ENCODE measurements at places on chromosomes 13 and 19.
A peak's percentile ranks its signal among the peaks of the same experiment; 100 is the strongest.

- peak; percentile 38 for DNase-seq
Observed at GRCh38 chr13:75480671-75481175, 1.2 kb downstream of the TBC1D4 start.

DNA sequence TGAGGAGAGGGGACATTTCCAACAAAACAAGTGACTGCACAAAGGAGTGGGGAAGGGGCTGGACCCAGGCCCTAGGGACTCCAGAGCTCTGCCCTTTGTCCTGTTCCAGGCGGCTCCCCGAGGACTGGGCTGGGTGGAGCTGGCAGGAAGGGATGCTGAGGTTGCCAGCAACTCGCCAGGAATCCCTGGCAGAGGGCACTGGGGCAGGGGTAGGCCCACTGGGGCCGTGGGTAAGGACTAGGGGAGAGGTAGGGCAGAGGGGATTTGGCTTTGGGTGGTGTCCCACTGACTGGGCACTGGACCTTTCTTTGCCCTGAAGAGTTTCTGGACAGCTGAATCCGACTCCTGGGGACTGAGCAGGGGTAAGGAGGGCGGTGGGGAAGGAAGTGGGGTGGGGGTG, 7.9 kb downstream of the LIPE start:
- DNase-seq = no peak

DNA sequence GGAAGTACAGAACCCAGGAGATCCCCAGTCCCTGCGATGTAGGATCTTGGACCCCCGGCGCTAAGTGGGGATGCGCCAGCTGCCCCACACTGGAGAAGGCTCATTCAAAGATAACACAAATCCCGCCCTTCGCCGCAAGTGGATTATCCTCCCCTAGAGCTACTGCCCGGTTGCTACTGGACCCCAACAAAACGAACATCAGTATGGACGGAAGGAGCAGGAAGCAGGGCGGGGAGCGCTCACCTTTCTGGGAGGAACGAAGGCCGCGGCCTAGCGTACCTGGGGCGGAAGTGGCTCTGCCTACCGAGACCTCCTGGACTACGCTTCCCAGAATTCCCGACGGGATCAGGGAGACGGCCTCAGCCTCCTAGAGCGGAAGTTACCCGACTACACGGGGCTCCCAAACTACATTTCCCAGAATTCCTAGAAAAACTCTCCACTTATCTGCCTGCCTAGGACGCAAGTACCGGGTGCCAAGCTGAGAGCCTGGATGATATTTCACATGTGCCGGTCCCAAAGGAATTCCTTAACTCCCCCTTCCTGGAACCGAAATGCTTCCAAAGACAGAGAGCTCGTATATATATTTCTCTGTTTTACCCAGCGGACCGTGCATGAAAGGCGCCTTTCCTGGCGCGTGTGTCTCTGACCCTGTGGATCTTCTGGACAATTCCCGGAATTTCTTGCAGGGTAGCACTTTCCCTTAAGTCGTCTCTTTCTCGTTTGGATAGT, at the start of gene ZNF112:
TSS of gene ZNF112 (minus strand) at position 298 of the 729 bp plus-strand sequence. CDS start 16,141 bp downstream, outside the sequence.
- no peak for DNase-seq

DNA sequence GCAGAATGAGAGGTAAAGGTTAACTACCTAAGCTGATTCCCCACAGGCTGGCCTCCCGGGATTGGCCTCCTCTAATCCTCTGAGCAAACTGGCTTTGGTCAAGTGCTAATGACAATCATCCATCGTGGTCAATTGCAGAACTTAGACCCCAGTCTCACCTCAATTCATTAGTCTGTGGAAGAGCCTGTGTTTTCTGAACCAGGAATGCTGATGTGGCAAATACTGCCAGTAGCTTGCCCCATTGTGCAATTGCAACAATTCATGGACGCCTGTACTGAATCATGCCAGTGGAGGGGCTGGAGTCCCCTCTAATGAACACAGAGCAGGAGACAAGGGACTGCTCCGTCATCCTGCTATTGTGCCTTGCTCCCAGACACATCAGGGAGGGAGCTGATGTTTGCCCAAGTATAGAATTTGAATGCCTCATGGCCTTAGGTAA, 1256.5 kb downstream of the EFNB2 start:
- DNase-seq = no peak

DNA sequence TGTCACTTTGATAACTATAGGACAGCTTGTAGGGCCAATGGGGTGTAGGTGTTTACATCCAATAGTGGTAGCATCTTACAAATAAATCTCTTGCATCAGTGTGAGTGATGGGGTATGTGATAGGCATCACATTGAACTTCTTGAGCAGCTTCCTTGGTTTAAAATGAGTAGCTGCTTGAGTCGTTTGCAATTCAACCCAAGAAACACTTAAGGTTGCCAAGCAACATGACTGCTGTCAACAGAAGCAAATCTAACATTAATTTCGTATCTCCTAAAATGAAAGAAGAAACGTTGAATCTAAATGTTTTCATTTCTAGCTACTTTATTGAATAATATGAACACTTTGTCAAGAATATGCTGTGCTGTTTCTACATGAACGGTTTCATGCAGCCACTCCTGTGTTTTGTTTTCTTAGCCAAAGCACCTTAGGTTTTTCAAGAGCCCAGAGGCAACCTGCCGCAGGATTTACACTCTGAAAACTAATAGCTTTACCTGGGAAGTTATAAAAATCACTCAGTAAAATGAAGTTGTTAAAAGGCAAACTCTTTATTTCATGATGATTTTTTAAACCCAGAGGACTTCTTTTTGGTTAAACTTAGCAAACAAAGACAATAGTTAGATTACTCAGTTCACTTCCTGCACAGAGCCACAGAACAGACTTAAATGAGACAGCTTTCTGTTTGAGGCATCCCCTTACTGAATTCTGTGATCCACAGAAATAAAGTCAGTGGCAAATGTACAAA, 305.2 kb downstream of the MTUS2 start:
- no peak for DNase-seq

- DNase-seq = no peak
Observed at GRCh38 chr13:76756451-76756850, 129.8 kb downstream of the KCTD12 start.

GRCh38 chr19:4829001-4829712, 2.4 kb downstream of the TICAM1 start:
- peak; percentile 61 for DNase-seq

DNA sequence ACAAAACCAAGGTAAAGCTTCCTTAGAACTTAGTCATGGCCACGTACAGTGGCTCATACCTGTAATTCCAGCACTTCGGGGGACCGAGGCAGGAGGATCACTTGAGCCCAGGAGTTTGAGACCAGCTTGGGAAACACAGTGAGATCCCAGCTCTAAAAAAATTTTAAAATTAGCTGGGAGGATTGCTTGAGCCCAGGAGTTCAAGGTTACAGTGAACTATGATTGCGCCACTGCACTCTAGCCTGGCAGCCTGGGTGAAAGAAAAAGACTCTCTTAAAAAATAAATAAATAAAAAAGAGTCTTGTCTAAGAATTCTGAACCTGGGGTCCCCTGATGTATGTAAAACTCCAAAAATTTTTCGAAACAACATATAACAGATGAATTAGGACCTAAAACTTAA, 34.9 kb downstream of the N4BP2L2 start:
- no peak for DNase-seq

GRCh38 chr13:105338006-105338405, 1197.5 kb downstream of the EFNB2 start:
- no peak for DNase-seq

GRCh38 chr13:20869540-20869939, 33.0 kb downstream of the XPO4 start:
- DNase-seq = no peak

- DNase-seq = no peak
Observed at GRCh38 chr19:13169769-13170168, 19.6 kb downstream of the IER2 start.

DNA sequence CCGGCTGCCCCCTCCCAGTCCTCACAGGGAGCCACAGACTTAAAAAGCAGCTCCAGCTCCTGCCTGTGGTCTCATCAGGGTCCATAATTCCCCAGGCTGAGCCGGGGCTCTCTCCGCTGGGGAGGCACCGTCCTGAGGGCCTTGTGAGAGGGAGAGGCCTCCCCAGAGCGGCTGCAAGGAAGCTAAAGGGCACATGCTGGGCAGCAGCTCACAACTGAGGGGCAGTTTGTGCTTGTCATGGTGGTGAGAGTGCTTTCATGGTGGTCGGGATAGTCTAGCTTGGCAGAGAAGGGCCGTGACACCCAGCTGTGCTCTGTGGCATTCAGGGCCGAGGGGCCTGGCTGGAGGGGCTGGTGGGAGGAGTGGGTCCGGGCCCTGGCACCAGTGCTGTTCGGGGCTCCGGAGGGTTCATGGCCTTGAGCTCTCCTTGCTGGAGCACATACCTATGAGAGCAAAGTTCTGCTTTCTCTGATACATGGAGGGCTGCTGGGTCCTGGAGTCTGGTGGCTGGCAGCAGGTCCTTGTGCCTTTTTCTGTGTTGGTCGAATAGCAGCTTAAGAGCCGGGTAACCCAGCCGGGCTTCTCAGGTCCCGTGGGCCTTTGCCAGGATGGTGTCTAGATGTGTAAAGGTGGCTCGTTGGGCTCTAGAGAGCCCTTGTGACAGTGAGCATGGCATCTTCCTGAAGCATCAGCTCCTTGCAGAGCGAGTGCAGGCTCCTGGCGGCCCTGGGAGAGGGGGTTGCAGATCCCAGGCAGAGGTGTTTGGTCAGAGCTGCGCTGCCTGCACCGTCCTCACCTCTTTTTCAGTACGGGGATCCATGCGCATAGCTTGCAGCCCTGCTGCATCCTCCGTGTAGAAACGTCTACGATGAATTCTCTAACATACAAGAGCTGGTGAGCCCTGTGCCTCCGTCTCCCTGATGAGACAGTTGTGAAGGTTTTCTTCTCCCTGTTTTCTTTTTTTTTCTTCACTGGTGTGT, 8.8 kb downstream of the UPF1 start:
- DNase-seq = no peak

GRCh38 chr13:72932250-72932649, 126.6 kb upstream of the KLF5 start:
- no peak for DNase-seq

DNA sequence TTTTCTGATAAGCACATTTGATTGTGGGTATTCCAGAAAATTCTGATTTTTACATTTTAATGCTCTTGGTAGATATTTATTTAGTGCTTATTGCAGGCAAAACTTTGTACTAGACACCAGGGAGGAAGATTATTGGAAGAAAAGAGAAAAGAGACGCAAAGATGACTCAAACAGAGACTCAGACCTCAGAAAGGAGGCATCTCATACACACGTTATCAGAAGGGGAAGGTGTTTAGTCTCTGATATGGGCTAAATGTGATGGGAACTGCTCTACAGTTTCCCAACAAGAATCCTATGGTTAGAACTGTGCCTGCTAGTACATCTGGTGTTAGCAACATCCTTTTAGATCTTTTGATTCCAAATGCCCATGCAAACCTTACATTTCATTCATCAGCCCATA, 245.6 kb downstream of the KLF5 start:
- DNase-seq = no peak

GRCh38 chr19:23916991-23917390, 2.3 kb downstream of the ZNF726 start:
- DNase-seq = no peak

DNA sequence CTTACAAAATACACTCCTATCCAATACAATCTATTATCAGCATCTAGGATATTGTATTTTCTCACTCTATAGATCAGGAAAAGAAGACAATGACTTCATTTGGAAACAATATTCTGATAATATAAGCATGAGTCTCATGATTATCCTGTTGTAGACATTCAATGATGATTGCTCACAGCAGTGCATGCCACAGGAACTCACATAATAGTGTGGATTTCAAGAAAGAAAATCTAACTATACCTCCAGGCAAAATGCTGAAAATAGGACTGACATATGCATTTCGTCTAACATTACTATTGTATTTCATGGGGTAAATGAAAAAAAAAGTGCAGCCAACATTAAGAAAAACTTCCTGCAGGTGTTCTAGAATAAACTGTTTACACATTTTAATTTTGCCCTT, 122.6 kb downstream of the POSTN start:
- DNase-seq = no peak

DNA sequence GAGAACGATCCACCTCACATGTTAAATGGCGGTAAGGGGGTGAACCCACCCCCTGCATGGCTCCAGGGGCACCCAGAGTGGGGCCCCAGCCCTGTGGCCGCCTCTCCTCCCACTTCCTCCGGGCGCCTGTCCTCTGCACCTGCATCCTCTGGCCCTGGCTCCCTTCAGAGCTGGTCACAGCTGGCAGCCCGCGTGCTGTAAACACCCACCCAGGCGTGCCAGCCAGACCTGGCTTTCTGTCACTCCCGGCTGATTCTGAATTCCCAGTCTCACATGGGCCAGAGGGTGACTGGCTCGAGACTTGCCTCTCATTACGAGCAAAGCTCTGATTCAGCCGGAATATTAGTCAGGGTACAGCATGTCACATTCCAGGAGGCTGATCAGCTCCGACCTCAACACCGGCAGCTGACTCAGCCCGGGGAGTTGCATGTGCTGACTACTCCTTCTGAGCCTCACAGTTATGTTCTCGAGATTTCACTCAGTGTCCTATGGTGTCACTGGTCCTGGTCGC, 75.1 kb downstream of the GNG7 start:
- DNase-seq = peak; percentile 78

DNA sequence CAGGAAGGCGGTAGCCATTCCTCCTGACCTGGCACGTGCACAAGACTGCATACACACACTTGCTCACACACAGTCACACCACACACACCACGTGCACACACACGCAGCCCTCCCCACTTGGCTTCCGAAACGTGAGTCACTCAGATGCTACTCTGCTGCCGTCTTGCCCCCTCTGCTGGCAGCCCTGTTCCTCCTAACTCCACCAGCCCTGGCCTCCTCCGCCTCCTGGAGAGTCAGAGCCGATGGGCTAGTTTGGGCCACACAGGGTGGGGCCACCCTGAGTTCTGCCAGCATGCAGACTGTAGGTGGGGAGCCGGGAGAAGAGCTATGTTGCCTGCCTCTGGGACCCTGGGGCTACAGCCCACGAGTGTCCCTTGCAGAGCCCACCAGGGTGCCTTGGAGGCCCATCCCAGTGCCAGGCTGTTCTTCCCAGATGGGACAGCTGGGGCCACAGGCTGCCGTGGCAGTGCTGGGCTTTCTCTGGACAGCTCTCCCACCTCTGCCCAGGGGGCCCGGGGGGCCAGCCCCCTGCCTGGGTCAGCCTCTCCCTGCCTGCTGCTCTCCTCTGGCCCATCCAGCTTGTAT, 12.1 kb downstream of the PIN1 start:
- no peak for DNase-seq
